ENCODE measurements at places on chromosomes 5 and 9.

DNA sequence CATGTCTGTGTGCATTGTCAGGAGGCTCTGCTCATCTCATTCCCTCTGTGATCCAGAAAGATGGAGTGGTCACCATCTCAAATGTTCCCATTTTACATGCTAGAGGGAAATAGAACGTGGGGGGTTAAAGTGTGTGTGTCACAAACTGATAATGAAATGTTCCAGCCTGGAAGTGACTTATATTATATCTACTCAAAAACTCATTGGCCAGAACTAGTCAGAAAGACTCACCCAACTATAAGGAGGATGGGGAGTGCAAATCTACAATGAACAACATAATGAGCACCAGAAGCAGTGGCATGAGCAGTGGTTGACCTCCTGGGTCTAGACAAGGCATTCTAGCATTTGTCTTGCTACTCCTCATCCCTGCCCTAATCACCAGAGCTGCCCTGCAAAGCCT, 81.0 kb downstream of the HTR4 start:
- DNase-seq, result no peak

DNA sequence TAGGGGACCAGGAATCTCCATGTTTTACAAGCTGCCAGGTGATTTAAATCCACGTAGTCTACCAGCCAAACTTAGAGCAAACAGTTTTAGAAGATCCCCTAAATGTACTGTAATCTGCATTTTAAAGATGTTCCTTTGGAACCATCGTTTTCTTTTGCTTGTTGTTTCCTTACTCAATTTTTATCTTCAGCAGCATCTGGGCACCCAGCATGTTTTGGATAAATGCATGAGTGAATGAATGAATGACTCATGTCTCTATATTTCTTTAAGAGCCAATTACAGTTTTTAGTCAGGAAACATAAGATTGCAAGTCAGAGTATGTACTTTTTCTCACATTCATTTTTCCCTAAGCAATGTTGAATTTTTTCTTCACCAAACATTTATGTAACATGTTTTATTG, 123.0 kb downstream of the HACD4 start:
- DNase-seq, result no peak

- no peak for DNase-seq
These were observed 126.8 kb downstream of the EHMT1 start for GRCh38 chr9:137745541-137745991.

DNA sequence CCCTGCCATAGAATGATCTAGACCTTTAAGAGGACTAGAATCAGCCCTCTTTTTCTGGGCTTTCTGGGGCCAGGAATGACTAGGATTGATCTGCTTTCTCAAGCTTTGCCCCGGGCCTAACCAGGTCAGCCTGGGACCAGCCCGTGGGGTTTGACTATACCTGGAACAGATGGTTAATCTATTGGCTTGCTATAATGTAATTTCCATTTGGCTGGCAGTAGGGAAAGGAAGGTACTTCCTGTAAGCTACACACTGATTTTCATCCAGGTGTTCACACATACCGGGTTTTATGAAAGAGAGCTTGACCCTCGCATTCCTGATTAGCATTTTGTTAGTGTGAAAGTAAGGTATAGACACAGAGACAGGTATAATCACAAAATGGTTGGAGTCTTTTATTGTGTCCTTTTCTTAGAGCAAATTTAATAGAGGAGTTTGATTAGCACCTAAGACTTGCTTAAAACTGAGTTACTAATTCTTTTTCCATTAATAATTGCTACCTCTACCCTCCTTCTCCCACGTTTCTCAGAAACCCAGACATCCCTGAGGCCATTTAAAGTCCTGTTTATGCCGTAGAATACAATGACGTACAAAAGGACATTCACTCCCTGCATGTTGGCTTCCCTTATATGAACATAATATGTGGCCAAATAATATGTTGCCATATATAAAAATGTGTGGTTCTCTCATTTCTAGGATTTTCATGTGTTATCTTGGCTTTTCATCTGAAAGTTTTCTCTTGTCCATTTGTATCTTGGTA, 17.3 kb downstream of the LNPEP start:
- DNase-seq, result no peak

GRCh38 chr5:54090495-54091120, 219.8 kb downstream of the ARL15 start:
- DNase-seq, result peak; percentile 52

GRCh38 chr5:41196197-41196596, 17.1 kb downstream of the C6 start:
- no peak for DNase-seq

DNA sequence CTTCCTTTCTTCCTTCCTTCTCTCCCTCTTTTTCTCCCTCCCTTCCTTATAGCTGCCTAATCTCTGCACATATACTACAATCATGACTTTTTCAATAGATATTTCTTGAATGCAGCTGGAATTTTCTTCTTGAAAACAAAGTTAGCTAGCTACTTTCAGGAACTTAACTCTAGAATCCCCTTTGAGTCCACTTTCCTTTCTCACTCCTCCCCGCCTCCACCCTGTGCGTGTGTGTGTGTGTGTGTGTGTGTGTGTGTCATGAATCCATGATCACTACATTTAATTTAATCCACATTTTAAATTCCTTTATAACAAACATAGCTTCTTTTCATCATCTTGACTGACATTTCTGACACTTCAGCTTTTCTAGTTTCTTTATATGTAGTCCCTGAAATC, 167.5 kb upstream of the KLF9 start:
- no peak for DNase-seq

GRCh38 chr5:153525536-153525935, 35.1 kb downstream of the GRIA1 start:
- no peak for DNase-seq

DNA sequence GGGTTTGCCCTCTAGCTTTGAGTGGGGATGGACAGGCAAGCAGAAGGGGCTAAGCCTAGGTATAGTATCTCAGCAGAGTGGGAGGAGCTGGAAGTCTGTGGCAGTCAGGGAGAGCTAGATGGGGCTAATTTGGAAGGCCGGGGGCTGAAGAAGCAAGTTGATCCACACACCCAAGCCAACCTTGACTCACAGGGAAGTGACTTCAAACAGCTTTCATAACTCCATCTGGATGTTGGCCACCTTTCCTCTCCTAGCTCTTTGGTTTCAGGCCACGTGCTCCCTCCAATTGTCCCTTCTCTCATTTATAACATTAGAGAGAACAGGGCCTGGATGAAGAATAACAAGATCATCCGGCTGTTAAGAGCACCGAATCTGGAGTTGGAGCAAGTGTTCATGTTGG, 36.8 kb downstream of the EGR1 start:
- no peak for DNase-seq

DNA sequence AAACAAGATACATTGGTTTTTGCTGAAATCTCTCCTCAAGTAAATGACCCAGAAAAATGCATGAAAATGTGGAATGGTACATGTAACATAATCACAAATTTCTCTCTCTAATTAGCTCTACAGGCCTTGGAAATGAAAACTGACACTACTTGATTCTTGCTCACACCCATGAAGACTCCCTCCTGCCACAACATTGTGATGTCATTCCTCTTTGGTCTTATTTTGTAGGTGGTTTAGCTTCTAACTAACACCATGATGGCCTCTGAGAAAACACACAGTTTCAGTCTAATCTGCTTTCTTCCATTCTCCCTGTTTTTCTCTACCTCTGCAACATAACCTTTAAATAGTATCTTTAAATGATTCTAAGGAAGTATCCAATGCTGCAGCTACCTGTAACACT, 78.6 kb upstream of the FAM174A start:
- no peak for DNase-seq

DNA sequence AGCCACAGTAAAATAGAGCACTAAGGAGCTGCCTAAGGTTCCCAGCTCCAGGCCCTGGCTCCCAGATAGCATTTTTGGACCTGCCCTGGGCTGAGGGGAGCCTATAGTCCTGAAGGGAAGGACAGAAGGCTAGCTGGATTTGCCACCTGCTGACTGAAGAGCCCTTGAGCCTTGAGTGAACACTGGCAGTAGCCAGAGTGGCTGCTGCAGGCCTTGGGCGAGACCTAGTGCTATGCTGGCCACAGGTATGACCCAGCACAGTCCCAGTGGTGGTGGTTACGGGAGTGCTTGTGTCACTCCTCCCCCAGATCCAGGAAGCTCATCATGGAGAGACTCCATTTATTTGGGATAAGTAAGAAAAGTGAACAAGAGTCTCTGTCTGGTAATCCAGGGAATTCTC, 10.3 kb upstream of the STX17 start:
- DNase-seq, result no peak

DNA sequence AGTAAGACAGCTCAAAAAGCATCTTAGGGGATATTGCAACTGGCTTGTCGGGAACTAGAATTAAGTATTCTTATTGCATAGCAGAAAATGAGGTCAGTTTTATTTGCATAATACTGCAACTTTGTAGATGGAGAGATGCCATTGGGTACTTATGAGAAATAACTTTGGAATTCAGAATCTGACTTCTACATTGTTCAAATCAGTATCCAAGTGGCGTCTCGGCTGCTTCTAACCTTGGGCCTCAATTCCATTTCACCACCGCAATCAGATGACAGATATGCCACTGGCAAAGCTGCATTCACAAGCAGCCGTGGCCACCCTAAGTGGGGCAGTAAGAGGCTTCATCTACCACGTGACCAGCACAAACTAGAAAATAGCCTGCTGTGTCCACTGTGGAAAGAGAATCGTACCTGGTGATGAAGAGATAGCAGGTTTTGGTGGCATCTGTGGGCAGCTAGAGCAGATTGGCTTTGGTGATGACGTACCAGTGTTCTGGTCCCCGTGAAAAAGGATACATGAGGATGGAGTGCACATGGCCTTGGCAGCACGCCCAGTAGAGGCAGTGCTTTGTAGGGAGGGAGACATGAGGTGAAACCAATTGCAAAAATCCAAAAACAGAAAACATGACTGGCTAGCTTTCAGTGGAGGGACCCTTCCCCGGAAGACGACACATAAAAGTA, 116.6 kb downstream of the KLHL3 start:
- DNase-seq, result no peak

DNA sequence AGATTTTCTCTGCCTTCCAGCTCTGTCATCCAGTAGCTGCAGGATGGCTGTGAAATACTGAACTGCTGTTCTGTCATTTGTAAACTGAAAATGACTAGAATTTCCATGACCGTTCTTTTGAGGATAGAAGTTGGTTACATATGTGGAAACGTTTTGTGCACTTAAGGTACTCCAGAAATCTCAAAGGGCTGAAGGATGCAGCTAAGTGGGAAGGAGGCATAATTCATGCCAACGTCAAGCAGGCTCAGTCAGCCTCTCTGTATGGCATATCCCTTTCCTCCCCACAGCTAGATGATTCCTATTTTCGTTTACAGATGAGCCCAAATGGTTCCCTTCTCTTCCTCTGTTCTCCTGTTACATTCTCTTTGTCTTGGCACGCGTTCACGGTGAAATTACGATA, 257.6 kb downstream of the FBXL7 start:
- DNase-seq, result no peak

- DNase-seq, result peak; percentile 65
These were observed at the start of gene UBTD2 for GRCh38 chr5:172283020-172283861. Gene UBTD2 (minus strand): TSS chr5:172283764. CDS start chr5:172283665, 99 bp downstream.

DNA sequence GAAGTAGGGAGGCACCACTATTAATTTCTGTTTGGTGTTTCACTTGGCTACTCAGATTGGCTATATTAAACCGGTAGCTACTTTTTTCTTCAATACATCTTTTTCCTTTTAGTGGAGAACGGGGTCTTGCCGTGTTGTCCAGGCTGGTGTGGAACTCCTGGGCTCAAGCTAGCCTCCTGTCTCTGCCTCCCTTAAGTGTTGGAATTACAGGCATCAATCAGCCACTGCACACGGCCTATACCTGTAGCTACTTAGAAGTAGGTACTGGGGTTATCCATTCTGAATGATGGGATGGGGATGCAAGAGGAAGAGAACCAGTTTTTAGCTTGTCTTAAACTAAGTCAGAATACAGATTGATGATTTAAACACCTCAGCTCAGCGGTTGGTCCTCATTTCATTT, 1.7 kb downstream of the UBE2D2 start:
- no peak for DNase-seq

DNA sequence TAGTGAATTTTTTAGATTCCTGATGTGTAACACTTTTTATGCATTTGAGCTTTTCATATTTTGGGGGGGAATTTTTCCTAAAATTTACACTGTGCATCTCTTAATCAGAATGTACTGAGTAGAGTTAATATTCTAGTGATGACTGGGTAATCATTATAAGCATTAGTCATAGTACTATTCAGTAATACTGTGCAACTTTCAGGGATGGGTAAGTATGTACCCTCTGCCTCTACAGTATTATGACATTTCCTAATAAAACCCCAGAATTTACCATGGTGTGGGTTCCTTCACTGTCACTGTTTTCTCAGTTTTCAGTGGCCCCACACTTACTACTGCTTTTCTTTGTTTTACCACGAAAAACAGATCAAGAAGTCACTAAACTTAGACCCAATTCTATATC, 2.8 kb upstream of the CMYA5 start:
- DNase-seq, result no peak

GRCh38 chr5:151745071-151745705, 13.2 kb downstream of the ATOX1 start:
- peak; percentile 95 for DNase-seq

DNA sequence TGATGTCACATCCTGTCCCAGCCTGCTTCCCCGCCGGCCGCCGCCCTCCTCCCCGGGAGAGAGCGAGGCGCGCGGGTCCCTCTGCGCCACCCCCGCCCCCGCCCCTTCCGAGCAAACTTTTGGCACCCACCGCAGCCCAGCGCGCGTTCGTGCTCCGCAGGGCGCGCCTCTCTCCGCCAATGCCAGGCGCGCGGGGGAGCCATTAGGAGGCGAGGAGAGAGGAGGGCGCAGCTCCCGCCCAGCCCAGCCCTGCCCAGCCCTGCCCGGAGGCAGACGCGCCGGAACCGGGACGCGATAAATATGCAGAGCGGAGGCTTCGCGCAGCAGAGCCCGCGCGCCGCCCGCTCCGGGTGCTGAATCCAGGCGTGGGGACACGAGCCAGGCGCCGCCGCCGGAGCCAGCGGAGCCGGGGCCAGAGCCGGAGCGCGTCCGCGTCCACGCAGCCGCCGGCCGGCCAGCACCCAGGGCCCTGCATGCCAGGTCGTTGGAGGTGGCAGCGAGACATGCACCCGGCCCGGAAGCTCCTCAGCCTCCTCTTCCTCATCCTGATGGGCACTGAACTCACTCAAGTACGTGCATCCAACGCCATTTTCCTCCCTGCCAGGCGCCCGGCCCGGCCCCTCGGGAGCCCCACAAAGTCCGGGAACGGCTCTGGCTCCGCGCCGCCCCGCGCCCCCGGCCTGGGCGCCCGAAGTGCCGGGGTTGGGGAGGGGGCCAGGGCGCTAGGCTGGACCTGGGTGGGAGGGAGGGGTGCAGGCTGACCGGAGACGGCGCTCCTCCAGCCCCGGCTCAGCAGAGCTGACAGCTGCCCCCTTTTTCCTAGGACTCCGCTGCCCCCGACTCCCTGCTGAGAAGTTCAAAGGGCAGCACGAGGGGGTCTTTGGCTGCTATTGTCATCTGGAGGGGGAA, 12.0 kb upstream of the OLFM1 start:
- peak; percentile 43 for DNase-seq

GRCh38 chr9:114078021-114078780, at the start of gene AMBP:
Gene AMBP (minus strand): TSS chr9:114078300. CDS start chr9:114078209, 91 bp downstream.
- no peak for DNase-seq

Measured in SW 1271 (cell line).